Stimulated activated CD8-positive, alpha-beta memory T cell treated with anti-CD3 and anti-CD28 coated beads, Interleukin-12 subunit alpha, Interleukin-12 subunit beta, amount 100 ng/mL, for 4 hours (primary cell): ENCODE measurements at places on chromosomes 5 and 9.

- DNase-seq: peak; percentile 22
Measured at GRCh38 chr5:126449751-126450271, 26.6 kb downstream of the GRAMD2B start.

DNA sequence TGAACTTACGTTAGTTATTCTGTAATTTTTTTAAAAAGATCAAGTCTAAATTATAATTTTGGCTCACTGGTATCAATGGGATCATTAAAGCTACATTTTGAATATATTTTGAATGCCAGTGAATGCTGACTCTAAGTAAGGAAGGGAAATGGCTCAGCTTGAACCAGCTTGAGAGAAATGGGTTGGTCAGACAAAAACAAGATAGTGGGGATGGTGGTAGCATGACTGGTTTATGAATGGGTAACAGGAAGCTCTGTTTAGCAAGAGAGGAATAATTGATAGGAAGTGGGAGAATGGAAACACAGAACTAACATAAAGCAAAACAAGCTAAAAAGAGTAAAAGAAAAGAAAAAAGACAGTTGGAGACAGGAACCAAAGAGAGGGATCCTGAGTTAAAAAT, 220.2 kb downstream of the ADAMTS6 start:
- no peak for DNase-seq

DNA sequence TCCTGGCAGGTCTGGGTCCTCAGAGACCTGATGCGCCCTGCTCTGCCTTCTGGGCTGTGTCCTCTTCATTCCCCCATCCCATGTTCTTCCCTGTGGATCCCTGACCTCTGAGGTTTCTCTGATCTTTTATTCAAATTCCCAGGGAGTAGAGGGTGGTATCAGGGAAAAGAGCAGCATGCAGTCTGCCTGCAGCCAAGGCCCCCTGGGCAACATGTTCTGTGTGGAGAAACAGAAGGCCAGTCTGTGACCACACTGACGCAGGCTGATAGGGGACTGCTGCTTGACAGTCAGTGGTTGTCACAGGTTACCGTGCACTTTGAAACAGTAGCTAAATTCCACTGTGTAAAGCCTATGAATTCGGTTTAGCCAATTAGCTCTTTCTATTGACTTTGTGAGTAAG, 156.6 kb upstream of the IRX2 start:
- DNase-seq: no peak

- no peak for DNase-seq
Measured at GRCh38 chr9:91530829-91531228, 107.2 kb upstream of the NFIL3 start.

DNA sequence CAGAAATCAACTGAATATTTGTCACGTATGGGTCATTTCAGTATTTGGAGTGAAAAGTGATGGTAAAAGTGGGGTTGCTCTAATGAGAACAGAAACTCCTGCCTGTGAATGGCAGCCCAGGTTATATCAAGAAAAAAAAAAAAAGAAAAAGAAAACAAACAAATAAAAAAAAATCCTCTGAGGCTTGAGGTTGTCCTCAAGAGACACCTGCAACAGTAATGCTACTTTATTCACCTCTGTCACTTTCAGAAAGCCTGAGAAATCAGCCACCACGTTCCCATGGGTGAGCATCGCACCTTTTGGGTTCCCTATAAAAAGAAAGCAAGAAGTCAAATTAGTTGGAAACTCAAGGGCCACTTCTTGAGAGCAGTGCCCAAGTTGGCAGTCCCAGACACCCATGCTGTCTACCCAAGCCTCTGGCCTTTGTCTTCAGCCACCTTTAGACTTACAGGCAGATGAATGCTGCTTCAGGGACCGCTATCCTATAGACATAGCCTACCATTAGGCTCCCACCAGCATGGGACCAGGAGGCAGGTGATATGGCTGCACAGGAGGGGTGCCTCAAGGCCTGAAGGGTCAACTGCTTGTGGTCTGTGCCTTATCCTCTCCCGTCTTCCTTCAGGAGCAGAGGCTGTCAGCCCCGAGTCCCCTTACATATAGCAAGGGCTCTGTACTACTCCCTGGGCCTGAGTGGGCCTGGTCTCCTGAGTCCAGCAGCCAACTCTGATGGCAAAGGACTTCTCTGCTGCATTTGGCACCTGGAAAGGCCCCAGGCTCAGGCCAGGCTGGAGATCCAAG, 31.1 kb upstream of the MEIKIN start:
- no peak for DNase-seq

DNA sequence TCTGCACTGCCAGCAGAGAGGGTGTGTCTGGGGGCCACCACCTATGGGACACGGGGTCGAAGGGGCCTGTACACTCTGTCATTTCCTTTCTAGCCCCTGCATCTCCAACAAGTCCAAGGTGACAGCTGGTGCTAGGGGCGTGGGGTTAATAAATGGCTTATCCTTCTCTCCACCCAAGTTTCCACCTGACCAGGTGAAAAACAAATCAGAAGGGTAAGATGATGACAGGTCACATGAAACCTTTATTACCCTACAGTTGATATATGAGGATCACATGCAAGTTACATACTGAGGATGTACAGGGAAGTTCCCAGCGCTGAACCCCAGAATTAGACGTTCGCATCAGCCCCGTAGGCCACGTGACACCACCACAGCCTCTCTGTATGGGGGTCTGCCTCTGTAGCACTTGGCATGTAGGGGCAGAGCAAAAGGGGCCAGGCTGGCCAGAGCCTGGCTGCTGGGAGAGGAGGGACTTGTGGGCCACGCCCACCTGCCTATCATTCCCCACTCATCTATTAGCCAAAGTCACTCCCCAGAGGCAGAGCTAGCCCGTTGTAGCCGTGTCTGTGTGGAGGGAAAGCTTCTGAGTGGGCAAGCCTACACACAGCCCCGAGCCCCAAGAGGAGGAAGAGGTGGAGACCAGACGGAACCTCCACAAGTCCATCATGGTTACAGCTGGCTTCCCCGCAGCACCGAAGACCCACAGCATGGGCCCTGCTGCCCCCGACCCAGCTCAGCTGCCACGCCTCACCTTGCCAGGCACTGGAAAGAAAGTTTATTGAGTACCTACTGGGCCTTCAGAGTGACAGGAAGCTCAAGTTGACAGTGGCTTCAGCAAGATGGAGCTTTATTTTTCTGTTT, 2.2 kb downstream of the TMEM141 start:
- DNase-seq: no peak

DNA sequence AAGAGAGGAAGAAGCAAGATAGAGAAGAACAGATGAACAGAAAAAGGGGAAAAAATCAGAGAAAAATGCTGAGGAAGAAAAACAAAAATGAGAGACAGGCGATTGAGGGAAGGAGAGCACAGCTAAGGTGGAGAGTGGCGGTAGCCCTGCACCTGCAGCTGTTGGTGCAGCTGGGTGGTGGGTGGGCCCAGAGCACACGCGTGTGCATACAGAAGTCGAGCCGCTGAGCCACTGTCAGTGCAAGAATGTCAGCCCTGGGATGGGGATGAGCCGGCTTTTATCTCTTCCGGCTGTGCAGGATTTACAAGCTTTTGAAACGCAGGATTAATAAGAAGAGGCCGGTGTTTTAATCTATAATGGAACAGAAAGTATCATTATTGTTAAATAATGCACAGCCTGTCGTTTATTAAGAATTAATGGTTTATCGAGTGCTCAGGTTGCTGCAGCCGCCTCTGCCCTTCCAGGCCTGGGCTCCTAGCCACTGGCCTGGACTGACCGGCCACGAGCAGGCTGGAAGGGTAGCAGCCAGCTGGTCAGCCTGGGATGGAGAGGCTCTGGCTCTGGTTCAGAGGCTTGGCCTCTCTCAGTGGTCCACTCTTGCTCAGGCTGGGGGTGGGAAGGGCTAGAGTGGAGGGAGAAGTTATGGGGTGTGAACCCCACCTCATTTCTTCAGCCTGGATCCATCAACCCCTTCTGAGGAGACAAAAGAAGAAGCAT, 68.7 kb downstream of the PCDH1 start:
- DNase-seq: no peak

DNA sequence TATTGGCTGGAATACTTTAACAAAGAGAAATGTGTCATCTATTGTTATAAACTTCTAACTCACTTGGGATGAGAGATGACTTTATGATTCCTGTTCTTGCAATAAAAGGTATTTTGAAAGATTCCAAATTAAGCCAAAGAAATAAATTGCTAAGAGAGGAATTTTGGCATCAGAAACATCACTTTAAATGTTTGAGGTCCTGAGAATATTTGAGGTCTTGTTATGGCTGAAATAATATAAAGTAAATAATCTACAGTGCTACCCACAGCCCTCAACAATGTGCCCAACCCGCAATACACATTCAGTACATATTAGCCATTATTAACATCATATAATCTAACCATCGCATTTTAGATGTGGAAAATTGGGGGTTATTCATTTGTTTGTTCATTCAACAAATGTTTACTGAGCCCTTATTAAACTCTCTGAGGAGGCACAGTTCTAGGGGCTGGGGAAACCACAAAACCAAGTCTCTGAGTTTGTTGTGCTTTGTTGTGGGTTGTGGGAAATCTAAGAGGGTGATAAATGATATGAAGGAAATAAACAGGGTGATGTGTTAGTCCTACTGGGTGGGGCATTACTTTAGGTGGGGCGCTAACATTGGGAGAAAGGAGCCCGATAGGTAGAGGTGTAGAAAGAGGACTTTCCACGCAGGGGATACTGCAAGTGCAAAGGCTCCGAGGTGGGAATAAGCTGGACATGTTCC, 135.2 kb upstream of the CLINT1 start:
- no peak for DNase-seq

GRCh38 chr5:159017786-159018185, 81.9 kb downstream of the EBF1 start:
- no peak for DNase-seq

GRCh38 chr9:128455849-128456612, at the start of gene ODF2:
Gene ODF2 (plus strand): TSS chr9:128456006. CDS start chr9:128456092, 86 bp downstream.
- peak; percentile 98 for DNase-seq

GRCh38 chr5:154944716-154945115, 3.8 kb downstream of the MRPL22 start:
- no peak for DNase-seq

DNA sequence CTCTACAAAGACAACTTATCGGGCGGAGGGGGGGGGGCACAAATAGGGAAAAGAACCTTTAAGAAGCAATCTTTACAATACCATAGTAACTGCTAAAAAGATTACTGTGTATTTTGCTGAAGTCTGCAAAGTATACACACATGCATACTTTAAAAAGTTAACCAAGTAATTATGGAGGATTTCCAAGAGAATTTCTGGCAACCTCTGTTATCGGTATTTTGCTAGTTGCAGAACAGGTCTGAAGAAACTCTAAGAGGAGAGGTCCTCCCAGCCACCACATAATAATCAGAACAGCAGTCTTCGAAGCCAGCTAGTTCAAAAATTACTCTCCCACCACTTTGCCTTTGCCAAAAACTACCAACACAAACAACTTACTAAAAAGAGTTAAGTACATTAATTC, 56.1 kb downstream of the UBAP2 start:
- no peak for DNase-seq

DNA sequence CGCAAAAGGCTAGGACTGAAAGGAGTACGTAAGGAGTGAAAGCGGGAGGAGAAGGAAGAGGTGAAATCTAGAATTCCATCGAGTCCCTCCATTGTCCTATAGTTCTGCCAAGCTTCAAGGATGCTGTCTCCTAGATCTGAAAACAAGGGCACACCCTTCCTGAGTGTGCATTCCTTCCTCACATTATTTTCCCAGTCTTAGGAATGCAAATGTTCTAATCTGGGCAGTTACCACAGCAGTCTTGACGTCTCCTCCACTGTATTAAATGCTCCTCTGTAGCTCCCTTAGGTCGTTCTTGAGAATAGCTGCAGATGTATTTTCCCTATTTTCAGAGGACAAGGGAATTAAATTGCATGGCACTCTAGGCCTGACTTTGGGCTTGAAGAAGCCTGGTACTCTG, 127.6 kb downstream of the SLIT3 start:
- DNase-seq: no peak

GRCh38 chr9:34171753-34172535, 6.9 kb upstream of the UBAP1 start:
- DNase-seq: no peak

DNA sequence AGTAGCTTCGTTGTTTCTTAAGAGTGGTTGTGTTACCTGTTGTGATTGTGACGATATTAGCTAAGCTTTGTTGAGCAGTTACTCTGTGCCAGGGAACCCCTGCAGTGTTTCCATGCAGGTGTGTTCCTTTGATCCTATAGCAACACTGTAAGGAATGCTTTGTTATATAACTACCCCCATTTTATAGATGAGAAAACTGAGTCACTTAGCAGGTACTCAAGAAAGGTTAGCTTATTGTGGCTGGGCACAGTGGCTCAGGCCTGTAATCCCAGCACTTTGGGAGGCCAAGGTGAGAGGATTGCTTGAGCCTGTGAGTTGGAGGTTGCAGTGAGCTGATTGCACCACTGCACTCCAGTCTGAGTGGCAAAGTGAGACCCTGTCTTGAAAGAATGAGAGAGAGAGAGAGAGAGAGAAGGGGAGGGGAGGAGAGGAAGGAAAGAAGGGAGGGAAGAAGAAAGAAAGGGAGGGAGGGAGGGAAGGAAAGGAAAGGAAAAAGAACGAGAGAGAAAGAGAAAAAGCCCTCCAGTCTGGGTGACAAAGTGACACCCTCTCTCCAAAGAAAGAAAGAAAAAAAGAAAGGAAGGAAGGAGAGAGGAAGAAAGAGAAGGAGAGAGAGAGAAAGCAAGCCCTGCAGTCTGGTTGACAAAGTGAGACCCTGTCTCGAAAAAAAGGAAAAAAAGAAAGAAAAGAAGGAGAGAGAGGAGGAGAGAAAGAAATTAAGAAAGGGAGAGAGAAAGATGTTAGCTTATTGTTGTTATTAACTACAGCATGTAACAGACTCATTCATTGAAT, 85.6 kb upstream of the RARS1 start:
- no peak for DNase-seq

GRCh38 chr5:157222506-157223230, 42.0 kb downstream of the ITK start:
- peak; percentile 49 for DNase-seq

DNA sequence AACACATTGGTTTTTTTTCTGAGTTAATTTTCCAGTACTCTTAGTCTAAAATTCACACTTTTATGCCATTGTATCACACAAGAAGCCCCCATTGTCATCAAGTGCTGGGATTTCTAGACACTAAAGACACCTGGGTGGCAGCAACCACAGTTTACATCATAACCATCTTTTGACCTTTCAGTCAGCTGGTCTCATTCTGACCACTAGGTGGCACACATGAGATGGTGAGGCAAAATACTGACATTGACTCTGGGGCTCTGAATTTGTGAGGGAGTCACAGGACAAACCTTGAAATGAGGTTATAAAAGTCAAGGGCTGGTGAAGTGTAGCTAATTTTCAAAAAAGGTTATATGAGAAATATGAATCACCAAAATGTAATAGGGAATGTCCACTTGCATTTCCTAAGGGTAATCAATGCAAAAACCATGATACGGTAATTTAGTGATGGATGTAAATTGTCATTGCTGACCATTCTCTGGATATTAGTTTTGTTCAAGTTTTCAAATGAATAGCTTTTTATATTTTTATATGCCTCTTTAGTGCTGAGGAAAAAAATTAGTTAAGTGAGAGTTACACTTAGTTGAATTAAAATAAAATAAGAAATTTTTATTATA, 229.4 kb downstream of the DMAC1 start:
- peak; percentile 17 for DNase-seq

DNA sequence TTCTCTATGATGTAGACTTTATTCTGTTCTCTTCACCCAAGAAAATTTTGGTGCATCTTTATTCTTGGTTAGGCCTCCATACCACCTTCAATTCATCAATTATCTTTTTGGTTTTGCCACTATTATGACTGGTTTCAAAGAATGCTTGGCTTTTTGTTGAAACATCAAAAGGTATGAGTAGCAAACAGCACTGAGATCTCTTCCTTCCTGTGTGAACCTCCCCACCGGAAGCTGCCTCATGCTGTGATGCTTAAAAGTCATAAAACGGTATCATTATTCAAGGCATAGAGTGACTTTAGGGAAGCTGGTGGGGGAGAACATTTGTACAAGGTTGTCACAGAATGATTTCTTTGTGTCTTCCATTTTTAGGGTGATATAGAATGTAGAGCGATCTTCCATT, 70.6 kb downstream of the IQGAP2 start:
- peak; percentile 30 for DNase-seq
